ENCODE measurements at places on chromosomes 6 and 20.

- DNase-seq, result no peak
Observed at GRCh38 chr6:33967265-33967767, 163.5 kb upstream of the MLN start.

DNA sequence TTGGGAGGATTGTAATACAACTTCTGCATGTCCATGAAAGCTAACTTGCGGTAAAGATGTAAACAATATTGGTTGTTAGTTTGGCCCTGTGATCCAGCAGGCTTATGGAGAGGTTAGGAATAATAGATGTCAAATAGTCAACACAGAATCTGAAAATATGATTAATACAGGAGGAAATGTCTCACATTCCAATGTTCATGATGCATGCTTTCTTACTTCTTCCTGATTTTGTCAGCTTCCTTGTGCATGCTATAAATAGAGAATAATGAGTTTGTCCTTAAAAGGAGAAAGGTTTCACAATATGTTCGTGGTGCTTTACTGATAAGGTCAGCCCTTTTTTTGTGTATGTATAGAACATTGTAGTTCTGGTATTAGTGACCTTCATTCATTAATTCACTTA, 136.7 kb downstream of the MMUT start:
- DNase-seq, result no peak

DNA sequence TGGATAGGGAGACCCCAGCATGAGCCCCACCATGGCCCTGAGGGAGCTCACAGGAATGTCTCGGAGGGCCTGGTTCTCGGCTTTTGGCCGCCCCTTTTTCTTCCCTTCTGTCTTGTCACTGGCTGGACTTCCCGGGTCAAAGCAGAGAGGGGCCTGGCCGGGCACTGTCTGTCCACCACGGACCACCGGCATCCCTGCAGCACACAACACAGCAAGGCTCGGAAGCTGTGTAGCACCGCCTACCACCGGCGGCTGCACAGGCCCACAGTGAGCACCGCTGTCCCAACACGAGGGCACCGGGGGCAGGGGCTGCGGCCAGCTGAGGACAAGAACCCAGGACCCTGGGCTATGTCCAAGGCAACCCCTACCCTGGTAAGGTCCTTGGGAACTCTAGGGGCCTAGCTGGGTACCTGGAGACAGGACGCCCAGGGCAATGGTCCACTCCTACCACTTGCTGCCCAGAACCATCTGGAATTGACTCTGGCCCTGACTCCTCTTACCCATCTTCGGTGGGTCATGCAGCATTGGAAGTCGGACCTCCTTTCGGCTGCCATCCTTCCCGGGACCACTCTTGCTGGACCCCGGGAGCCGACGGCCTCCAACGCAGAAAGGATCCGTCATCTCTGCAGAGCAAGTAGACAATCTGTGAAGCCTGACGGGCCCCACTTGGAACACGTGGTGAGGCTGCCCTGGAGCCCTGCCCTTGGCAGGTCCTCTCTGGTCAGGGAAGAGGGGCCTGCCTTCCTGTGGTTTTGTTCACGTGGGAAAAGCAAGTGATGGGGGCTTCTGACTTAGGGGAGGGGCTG, 2.2 kb downstream of the ZNF512B start:
- DNase-seq, result no peak

DNA sequence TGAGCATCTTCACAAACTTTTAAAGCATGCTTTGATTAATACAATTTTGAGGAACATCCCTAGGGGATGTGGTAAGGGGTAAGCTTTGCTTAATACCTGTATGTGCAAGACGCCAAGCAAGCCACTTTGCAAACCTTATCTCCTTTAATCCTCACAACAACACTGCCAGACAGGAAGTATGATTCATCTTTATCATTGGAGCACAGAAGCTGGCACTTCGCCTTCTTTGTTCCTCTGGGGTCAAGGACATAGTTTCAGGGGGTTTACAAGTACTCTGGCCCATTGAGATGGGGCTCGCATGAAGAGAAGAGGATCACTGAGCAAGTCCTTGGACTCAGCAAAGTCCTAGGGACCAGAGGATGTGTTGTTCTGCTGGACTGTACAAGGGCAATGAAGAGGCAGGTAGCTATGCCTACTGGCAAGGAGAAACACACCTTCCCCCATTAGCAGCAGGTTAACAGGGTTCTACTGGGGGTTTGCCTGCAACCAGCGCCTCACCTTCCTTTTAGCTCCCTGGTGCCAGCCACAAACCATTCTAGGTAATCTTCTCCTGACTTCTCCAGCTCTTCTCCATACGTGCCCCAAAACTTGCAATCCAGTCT, 8.8 kb downstream of the TMEM244 start:
- DNase-seq, result no peak

- no peak for DNase-seq
Observed at GRCh38 chr6:117195728-117196127, 69.6 kb upstream of the VGLL2 start.

DNA sequence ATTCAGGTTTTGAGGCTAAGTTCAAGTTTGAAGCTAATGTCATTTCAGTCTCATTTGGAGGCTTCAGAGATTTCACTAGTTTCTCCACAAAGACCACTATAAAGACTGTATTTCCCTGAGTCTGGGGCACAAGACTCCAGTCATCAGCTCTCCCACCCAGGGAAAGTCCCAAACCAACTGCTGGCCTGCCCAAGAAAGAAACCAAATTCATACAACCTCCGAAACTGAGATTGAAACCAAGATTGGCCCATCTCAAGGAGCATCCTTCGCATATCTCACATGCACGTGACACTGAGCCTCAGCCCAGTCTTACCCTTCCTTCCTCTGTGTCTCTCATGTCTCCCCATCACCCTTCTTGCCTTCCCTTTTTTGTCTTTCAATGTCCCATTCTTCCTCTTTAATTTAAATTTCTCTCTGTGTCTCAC, 3.5 kb upstream of the LTA start:
- DNase-seq, result no peak

GRCh38 chr6:53593001-53593488, 48.1 kb upstream of the GCLC start:
- DNase-seq, result no peak

GRCh38 chr6:71410681-71411080, 122.1 kb downstream of the OGFRL1 start:
- DNase-seq, result no peak

DNA sequence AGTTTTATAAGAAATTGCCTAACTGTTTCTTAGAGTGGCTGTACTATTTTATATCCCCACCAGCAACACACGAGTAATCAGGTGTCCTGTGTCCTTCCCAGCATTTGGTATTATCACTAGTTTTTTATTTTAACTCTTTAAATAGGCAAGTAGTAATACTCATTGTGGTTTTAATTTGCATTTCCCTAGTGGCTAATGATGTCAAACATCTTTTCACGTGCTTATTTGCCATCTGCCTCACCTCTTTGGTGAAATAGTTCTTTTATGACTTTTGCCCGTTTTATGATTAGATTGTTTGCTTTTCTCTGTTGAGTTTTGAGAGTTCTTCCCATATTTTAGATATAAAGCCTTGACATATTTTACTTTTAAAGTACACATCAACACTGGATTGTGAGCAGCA, 57.8 kb downstream of the GCLC start:
- DNase-seq, result no peak

- no peak for DNase-seq
Observed at GRCh38 chr6:157710604-157711003, 112.4 kb upstream of the SNX9 start.

DNA sequence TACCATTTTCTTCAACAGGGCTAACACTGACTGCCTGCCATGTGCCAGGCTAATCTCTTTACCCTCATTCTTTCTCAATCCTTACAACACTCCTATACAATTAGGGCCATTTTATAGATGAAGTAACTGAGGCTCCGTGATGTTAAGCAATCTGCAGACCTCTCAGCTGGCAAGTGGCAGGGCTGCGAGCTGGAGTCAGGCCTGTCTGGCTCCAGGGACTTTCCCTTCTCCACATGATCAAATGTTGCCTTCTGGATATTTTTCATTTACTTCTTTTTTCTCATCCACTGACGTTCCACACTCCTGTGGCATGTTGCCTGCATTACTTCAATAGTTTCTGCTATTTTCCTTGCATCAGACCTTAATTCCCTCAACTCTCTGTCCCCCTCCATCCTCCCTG, 55.2 kb upstream of the TAGAP start:
- no peak for DNase-seq

- no peak for DNase-seq
Observed at GRCh38 chr6:101689695-101690094, 296.2 kb downstream of the GRIK2 start.

- no peak for DNase-seq
Observed at GRCh38 chr6:159047891-159048685, 3.3 kb upstream of the TAGAP start.
